Karpas-422 (cell line): ENCODE measurements at places on chromosomes 7 and 10. TPM values are rescaled to one million over a fixed set of nuclear protein-coding genes. Genes with fewer than 3 reads are reported as not detected.

- DNase-seq: no peak
Observed at GRCh38 chr10:30980951-30981616, 50.6 kb downstream of the ZNF438 start.

DNA sequence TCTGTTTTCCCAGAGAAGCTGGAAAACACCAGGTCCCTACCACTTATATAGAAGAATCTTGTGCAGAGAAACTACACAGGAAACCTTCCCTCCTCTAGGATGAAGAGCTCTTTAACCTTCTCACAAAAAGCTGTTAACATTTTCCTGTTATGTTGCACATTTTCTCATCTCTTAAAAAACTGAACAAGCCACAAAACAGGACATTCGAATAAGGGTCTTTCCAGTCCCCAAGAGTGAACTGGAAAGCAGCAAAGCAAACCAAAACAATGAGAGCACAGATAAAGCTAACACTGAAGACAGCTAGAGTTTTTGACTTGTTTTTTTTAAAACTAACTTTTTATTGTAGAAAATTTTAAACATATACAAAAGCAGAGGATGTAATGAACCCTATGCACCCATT lies 82.7 kb downstream of the RNF216 start:
- no peak for DNase-seq

- no peak for DNase-seq
Observed at GRCh38 chr7:104175361-104175984, 32.3 kb downstream of the ORC5 start.

Gene DNAJC2
- 24.7 and 29.7 TPM in 2 replicates for total RNA-seq

Gene TAS2R3
- total RNA-seq: 0.94 and 1.0 TPM in 2 replicates
